Foreskin fibroblast (primary cell): ENCODE measurements at places on chromosomes 16 and 17.

DNA sequence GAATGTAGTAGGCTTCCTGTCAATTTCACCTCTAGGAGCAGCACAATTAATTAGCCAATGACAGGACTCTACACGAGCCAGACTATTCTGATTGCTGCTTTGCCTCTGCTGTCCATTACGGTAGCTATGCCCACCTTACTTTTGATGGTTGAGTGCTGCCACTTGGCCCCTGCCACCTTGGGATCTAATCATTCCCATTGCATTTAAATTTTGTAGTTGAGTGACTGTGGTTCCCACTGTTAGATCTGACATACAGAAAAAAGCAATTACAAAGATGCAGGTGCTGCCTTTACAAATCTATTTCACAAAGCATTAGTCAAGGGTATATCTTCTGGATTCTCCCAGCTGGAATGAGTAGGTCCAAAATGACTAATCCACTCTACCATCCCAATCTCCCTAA, 39.9 kb downstream of the CRISPLD2 start:
- no peak for DNase-seq

GRCh38 chr16:79728923-79729240, 128.3 kb upstream of the MAF start:
- no peak for DNase-seq

DNA sequence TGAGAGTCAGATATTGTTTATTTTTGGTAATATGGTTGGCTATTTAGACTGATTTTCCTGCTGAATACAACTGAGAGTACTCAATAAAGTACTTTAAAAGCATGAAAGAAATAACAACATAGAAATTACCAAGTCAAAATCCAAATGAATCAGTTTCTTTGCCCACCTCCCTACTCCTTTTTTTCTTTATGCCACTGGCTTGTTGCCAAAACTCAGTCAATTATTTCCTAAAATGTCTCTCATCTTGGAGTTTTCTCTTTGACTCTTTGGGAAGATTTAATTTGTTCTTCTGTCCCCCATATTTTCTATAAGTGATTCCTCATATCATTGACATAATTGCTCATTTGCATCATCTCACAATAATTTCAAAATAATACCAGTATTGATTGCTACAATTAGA, 2.6 kb upstream of the OMG start:
- DNase-seq, result no peak

DNA sequence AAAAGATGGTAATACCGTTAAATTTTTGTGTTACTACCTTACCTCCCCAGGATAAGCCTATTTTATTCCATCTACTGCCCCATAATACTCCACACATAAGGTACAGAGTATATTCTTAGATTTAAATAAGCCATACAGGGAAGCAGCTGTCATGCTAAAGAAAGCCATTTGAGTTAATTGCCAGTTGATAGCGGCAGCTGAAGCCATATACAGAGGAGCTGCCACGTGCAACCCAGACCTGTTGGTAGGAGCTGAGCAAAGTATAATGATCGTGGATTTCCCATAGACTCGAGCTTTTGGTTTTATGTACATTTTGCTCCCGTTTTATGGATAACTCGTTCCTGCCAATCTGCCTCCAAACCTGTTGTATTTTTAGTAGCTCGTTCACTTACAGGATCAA, 12.0 kb downstream of the CPSF4L start:
- DNase-seq, result no peak

GRCh38 chr16:28491230-28491969, 474 bp downstream of the CLN3 start:
- peak; percentile 5 for DNase-seq

DNA sequence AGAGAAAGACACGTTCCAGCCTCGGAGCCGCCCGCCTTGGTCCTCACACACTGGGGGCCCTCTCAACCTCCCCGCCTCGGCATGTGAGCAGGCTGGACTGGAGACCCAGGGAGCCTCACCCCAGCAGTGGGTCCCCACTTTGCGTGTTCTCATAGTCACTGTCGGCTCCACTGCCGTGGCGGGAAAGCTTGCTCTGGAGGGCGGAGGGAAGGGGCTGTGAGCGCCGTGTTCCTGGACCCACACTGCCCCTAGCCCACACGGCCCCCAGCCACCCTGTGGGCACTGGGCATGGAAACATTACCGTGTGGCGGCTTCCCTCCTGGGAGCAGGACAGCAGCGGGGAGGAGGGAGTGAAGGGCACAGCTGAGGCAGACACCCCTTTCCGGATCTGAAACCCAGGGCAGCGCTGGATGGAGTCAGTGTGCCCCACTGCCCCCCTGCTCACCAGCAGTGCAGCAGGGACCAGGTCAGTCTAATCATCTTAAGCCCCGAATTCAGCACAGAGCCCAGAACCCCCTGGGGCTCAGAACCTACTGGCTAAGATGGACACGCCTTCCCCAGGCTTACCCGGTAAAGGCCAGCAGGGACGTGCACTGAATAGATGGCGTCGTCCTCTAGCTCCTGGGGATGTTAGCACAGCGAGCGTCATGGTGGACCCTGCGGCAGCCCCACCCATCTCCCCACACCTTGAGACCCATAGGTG, 7.2 kb downstream of the TP53I13 start:
- no peak for DNase-seq

- no peak for DNase-seq
These were observed 94.1 kb upstream of the ZNF750 start for GRCh38 chr17:82933911-82934310.

DNA sequence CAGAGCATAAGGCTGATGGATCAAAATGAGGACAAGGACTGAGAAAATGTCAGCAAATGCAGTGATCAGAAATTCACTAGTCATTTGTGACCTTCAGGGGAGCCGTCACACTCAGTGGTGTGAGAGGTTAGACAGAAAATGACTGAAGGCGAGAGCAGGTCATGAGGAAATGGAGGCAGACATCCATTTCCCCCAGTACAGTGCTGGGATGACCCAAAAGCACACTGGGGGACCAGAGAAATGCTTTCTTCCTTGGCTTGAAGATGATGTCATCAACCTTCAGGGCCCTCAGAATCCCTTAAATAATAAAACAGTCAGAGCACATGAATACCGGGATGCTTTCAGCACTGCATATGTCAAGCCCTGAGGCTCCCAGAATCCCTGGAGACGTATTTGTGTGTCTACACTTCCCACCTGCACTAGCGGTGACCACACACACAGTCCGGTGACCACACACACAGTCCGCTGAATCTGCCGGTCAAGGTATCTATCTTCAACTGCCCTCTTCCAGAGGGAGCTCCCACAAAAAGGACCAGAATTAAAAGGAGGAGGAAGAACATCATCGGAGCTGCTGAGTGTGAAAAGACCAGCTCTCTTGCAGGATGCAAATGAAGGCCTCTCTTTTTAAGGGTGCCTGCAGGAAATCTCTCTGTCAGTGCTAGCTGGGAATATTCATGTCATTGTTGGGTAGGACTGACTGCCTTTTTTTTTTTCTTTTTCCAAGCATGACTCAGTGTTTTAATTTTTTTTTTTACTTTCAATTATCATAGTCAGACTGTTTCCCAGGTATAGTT, 8.2 kb downstream of the UBE2O start:
- no peak for DNase-seq

DNA sequence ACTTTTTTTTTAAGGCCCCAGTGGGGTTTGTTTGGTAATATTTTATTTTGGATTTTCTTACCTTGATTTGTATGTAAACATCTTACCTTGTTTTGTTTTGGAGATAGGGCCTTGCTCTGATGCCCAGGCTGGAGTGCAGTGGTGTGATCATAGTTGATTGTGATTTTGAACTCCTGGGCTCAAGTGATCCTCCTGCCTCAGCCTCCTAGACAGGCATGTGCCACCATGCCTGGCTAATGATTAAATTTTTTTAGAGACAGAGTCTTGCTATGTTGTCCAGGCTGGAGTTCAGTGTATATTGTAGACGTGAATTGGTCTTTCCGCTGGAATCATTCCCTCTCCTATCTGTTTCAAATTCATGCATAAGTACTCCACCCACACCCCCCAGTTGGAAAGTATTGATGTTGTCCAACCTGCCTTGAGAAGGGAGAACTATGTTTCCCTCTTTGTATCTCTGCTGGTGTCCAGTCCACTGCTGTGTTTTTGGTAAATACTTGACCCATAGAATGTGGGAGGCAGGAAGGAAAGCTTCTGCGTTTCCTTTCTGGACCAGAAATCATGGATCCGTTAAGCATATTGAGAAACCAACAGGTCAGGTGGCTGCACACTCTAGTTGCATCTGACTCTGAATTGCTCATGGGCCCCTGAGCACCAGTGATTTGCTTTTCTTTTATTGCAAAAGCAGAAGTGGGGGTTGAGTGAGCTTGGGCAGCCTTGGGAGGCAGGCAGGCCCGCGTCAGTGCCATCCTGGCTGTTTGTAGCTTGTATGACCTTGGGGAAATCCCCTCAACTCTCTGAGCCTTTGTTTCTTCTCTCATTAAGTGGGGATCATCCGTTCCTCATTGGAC, 25.0 kb downstream of the RMI2 start:
- DNase-seq, result no peak

DNA sequence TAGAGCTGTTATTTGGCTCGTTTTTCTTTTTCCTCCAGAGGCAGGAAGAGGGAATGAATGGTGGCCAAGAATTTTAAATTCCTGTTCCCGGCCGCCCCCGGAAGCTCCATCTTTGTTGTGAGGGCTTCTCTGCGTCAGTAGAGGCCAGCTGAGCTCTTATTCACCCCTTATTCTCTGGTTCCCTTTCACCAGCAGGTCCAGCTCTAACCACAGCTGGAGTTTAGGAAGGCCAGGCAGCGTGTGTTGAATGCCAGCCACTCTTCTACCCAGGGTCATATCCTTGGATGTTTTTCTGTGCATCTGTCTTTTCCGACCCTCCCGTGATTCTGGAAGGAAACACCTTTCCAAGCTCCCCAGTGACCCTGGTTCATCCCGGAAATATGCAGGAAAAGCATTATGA, 570.5 kb downstream of the WWOX start:
- DNase-seq, result no peak

- DNase-seq, result no peak
These were observed 3.9 kb downstream of the ZNF319 start for GRCh38 chr16:57996406-57997175.

GRCh38 chr16:87936375-87937230, at the start of gene CA5A:
CA5A (minus strand) TSS chr16:87936529; CDS start chr16:87936450, 79 bp downstream.
- DNase-seq, result no peak

DNA sequence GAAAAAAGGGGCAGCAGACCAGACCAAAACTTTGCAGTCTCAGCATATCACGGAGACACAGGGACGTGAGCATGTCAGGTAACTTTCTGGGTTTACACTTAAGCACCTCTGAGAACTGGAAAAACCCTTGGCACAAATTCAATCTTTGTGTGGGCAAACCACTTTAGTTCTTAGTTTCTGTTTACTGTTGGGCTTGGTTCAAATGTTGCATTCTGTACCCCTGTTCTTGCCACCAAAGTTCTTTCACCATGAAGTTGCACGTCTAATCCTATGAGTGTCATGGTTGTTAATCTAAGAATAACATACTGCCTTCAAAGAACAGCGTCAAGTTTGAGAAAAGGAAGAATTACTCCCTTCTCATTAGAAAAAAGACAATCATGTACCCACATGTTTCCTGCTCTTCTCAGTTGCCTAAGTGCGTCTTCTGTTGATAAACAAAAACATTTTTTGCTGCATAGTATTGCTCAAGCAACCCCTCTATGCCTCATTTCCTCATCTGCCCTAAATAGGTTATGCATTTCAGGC, 11.6 kb downstream of the KRT33A start:
- peak; percentile 51 for DNase-seq

DNA sequence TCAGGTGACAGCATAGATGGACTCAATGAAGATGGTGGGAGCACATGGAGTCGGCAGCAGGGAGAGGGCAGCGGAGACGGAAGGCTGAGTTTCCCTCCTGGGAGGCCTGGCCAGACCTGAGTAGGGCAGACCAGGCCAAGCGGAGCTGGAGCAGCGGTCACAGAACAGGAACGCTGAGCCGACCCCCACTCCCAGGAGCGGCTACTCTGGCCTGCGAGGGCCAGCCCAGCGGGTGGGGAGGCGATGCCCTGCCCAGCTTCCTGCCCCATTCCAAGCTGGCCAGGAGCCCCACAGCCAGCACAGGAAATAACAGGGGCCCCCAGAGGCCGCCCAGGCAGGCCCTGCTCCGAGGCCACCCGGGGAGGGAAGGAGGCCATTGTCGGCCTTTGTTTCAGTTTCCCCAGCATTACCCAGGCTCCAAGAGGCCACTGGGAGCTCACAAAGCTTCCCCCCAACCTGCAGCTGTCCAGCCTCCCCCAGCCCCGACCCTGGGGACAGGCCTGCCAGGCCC, 79.8 kb downstream of the ZNF423 start:
- no peak for DNase-seq

DNA sequence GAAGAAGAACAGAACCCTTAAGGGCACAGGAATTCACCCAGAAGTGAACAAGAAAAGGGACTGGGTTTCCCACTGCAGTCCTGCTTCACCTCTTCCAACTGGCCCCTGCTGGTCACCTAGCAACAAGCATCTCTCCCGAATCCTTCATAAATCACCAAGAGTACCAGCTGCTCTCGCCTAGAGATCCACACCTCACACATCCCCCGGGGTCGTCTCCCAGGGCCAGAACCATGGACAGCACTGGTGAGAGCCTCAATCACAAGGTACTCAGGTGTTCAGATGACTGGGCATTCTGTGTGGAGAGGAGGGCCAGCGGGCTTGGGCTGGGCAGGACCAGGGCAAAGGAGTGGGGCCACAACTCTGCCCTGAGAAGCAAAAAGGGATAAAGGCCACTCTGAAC, 65.9 kb downstream of the CCT6B start:
- no peak for DNase-seq

GRCh38 chr16:67164599-67165061, at the start of gene HSF4:
HSF4 (plus strand) TSS chr16:67164745; CDS start chr16:67164812, 67 bp downstream.
- DNase-seq, result peak; percentile 77

GRCh38 chr17:27455236-27455913, 873 bp upstream of the KSR1 start:
- no peak for DNase-seq

DNA sequence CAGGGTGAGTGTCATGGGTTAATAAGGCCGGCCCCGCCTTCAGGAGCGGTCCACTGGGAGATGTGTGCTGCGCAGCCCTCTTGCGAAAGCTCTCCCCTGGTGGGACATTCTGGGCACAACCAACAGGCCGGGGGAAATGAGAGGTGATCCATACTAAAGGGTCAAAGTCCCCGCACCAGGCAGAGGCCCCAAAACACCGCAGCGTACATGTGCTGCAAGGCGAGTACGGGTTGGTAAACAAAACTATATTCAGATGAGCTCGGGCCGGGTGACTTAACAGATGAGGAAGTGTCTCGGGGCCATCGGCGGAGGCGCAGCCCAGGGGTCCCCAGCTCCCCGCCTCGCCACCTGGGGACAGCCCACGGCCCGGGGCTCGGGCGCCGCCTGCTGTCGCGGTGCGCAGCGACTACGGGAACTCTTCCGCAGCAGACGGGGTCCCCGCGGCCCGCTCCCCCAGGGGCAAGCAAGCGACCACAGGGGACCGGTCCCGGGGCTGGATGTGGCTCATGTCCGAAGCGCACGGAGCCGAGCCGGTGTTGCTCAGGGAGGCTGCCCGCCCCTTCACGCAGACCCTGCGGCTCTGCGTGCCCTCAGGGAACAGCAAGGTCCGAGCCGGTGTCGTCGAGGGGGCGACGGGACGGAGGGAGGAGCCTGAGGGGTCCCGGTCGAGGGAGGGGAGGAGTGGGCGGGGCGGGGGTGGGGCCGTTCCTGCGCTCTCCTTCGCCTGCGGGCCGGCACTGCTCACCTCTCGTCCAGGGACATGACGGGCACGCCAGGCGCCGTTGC, at the start of gene RAB37:
TSS of gene RAB37 (plus strand) at position 744 of the 786 bp plus-strand sequence. CDS start at position 761, 17 bp downstream.
- peak; percentile 70 for DNase-seq

GRCh38 chr16:77414752-77415231, 20.0 kb downstream of the ADAMTS18 start:
- no peak for DNase-seq

- no peak for DNase-seq
These were observed 328.0 kb upstream of the XYLT1 start for GRCh38 chr16:17798716-17799115.

GRCh38 chr17:56111706-56112485, 41.4 kb upstream of the ANKFN1 start:
- peak; percentile 28 for DNase-seq

- no peak for DNase-seq
These were observed 5.5 kb downstream of the NR1D1 start for GRCh38 chr17:40094874-40095273.
